ENCODE measurements at places on chromosomes 2 and 18.
A peak's percentile ranks its signal among the peaks of the same experiment; 100 is the strongest.

- peak; percentile 98 for DNase-seq
Measured at GRCh38 chr2:86562922-86563649, at the start of gene CHMP3. TSS of gene CHMP3 (minus strand) at chr2:86563443. CDS start at chr2:86563348, 95 bp downstream.

- no peak for DNase-seq
Measured at GRCh38 chr2:43490252-43490786, 105.5 kb downstream of the THADA start.

GRCh38 chr2:173249661-173250641 is 104.7 kb upstream of the CDCA7 start:
- no peak for DNase-seq

GRCh38 chr2:96262306-96262705 is 3.5 kb downstream of the TMEM127 start:
- no peak for DNase-seq

GRCh38 chr18:10895976-10896375 is 253.4 kb downstream of the PIEZO2 start:
- DNase-seq = no peak

GRCh38 chr2:138035608-138036217 is 71.4 kb downstream of the HNMT start:
- DNase-seq = no peak

DNA sequence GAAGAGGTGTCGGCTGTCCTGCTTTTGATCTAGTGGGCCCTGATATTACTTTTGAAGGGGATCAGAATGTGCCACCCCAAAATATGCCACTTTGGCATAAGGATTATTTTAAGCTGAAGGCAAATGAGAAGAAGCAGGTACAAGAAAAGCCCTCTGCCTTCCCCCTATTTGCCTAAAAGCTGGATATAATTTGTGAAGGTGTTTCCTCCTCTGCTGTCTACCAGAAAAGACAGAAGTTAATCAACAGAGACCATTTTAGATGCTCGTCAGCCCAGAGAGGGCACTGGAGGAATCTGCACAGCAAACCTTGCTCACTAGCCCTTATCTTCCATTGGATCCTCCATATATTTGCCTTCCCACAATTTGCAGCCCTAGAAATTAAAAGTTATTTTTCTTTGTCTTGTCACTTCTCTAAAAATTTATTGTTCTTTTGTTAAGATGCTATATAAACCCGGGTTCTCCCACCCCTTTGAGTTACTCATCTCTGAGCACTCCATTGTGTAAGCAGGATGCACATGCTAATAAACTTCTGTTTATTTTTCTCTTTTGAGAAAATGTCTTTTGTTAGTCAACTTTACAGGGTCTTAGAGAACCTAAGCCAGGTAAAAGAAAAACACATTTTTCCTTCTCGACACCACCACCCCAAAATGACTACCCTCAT is 163.2 kb upstream of the SLC1A4 start:
- DNase-seq = no peak

DNA sequence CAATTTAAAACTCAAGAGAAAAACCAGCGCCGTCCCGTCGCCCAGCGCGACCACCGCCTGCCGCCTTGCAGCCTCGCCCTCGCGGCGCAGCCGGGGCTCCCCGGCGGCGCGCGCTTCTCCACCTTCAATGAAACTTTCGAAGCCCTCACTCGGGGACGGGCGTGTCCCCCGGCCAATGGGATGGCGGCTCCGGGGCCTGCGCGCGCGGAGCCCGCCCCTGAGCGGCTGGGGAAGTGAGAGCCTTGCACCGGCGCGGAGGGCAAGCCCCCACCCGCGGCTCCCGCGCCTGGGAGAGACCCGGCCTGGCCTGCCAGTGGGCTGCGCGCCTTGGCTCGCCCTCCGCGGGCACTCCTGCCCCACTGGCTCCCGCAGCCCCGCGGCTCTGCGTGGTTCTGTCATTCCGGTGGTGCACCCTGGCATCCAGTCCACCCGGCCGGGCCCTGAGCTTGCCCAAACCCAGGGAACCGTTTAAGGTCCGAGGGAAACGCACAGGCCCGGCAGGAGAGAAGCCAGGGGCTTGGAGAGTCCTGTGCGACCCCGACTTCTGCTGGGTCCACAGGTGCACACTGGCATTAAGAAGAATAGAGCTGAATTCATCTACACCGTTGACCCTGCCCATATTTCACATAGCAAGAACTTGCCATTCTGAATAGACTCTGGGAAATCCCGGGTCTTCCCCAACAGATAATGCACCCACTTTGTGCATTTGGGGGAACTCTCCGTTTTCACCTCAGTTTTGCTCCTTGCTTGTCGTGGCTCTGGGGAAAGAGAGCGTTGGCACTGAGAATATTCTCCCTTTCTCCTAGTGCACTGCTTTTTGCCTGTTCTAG is at the start of gene PIEZO2:
TSS of gene PIEZO2 (minus strand) at position 129 of the 830 bp plus-strand sequence. CDS start 981 bp downstream, outside the sequence.
- no peak for DNase-seq

- DNase-seq = no peak
Measured at GRCh38 chr2:149561309-149561926, 26.2 kb downstream of the MMADHC start.

DNA sequence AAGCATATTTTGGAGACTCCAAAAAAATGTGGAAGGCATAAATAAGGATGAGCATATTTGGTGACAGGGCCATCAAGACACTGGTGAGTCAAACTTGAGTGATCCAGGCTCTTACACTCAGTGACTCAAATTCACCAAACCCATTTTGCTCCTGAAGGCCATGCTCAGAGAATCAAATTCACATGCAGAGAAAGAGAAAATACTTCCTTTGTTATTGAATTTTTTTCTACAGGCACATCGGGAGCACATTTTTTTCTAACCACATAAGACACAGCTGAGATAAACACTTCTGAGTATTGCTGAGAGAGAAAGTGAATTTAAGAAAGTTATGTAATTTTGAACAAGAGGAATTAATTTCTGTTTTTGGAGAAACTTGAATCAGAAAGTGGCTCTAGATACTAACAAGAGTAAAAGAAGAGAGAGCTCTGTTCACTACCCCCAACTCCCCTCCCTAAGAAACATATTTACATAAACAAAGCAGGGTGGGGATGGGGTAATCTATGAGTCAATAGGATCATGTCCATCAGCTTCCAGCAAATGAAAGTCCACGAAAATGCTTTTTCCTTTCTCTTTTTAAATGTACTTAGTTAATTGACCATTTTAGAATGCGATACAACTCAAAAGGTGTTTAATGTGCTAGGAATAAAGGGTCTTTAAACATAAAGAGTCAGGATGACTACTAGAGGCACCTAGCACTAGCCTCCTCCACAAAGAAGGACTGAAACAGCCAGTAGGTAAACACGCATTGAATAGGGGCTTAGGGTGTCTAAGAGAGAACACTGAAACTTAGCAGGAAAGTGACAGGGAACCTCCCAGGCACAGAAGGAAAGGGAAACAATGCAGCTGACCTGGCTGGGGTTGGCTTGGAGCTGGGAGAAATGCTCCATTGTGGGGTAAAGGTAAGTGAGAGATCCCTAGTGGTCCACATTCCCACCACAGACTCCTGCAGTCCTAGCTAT is 152.3 kb downstream of the KCNE4 start:
- no peak for DNase-seq

GRCh38 chr18:75898651-75899050 is 471.1 kb upstream of the SMIM21 start:
- no peak for DNase-seq

DNA sequence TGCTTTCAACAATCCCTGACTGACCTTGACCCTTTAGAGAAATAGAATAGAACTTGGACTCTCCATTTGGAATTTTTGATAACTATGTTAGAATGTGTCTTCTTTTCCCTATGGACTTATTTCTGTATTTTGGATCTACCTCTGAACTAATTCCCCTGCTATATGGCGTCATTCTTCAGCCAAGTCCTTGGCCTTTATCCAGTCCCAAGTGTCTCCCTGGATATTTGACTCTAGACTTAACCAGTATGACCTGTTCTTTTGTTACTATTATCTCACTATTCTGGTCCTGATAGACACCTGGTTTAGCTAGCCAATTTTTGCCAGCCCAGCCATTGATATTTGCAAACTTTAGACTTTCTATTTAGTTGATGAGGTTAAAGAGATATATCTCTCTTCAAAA is 186.8 kb downstream of the KCNS3 start:
- no peak for DNase-seq

GRCh38 chr2:168343586-168343985 is 96.2 kb upstream of the STK39 start:
- no peak for DNase-seq

GRCh38 chr2:121955426-121955825 is 200.0 kb downstream of the TSN start:
- no peak for DNase-seq

DNA sequence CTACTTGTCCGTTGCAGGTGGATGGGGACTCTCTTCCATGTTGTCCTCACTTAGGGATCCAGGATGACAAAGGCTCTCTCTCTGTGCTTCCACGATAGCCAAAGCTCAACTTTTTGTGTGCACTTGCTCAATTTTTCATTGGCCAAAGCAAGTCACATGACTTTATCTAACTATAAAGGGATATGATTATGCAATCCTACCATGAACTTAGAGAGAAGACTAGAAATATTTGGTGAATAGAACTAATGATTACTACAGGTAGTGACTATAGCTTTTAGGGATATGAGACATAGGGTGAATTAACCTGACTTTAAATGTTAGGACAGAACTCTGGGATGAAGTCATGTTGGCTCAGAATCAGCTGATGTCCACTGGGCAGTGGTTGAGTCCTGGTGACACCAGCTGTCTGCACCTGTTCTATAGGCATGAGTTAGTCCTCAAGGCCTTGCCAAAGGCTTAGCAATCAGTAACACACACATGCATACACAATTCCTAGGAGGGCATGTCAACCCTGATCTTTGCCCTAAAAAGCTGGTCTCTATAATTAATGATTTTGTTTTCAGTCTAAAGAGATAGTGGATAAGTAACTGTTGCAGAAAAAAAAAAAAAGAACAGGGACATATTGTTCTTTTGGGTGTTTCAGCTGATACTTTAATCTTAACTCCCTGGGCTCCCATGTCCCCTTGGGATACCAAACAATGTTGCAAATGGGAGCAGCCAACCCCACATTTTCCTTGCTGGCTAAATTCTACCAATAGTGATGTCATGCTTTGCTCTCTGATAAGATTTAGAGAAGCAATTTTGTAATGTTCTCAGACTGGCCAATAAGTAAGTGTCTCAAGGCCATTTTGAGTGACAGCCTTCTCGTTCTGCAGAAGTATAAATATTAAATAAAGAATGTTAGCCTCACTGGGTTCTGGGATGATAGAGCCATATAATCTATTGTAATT is 12.5 kb upstream of the HK2 start:
- no peak for DNase-seq

- no peak for DNase-seq
Measured at GRCh38 chr18:21335927-21336488, 94.0 kb downstream of the GREB1L start.

- no peak for DNase-seq
Measured at GRCh38 chr2:107418708-107419107, 408.0 kb upstream of the RGPD4 start.

- DNase-seq = no peak
Measured at GRCh38 chr18:7696780-7697179, 129.7 kb downstream of the PTPRM start.

DNA sequence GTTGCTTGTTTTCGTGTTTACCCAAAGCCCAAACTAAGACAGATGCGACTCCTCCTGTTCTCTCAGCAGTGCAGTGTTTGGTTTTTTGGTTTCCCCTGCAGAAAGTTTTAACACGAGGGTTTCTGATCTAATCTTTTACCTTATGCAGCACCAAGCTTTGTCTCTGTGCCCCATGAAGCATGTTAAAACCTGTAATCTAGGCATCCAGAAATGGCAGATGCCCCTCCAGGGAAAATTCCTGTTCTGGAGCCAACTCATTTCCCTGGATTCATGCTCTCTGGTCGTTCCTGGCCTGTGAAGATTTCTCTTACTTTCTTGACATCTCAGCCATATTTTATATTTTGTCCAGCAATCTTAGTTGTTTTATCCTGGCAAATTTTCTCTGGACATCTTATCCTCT is 91.5 kb downstream of the LTBP1 start:
- DNase-seq = no peak

DNA sequence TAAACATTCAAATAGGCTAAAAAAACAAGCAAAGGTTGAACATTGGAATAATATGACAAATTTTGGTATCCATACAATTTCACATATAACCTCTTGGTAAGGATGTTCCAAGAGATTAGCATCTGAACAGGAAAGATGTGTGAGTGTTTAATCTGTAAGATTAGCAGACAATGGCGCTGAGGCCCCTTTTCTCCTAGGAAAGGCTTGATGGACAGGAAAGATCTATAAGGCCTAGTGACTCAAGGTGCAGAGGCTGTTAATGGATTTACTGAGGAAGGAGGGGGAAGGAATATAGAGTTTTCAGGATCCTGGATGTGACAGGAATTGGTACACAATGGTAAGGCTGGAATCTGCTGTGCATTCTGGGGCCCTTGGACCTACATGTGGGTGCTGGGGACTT is 48.1 kb upstream of the SMAD2 start:
- DNase-seq = no peak

- DNase-seq = no peak
Measured at GRCh38 chr18:50472941-50473340, 86.9 kb upstream of the MAPK4 start.

DNA sequence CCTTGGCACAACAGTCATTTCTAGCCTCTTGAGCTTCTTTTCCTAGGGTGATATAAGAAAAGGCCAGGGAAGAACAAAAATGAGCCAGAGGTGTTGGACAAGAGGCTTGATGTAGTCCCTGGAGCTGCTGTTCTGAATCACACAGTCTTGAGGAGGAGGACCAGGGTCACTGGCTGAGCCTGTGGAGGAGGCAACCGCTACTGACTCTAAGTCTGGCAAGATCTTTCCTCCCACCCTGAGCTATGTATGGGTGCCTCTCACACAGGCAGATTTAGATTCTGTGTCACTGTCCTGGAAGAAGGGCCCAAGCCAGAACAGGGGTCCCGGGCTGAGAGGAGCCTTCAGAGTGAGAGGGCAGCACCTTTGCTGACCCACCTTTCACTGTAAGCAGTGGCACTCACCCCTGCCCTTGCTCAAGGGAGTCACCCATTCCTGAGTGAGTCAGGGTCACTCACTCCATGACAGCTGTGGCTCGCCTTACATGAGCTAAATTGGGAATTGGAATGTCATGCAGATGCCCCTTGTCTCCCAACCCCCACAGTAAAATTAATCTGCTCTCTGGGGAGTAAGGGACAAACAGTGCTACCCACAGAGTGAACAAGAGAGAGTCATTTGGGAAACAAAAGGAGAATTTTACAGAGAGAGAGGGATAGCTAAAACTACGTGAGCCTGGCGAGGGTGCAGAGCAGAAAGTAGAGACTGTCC is at the start of gene TRIM54:
TSS of gene TRIM54 (plus strand) at position 575 of the 705 bp plus-strand sequence. CDS start 303 bp downstream, outside the sequence.
- DNase-seq = no peak

GRCh38 chr2:62270728-62271127 is 74.8 kb downstream of the B3GNT2 start:
- DNase-seq = no peak

GRCh38 chr18:25350489-25351251 is 1.3 kb downstream of the ZNF521 start:
- DNase-seq = peak; percentile 65

- no peak for DNase-seq
Measured at GRCh38 chr2:221596192-221596591, 24.1 kb upstream of the EPHA4 start.

GRCh38 chr2:220166616-220167015 is 539.2 kb downstream of the SLC4A3 start:
- DNase-seq = no peak
